Hepatocyte (in vitro differentiated cells): ENCODE measurements at places on chromosomes 3 and 15.

GRCh38 chr3:45084820-45085816, 59.0 kb downstream of the CLEC3B start:
- peak; percentile 41 for DNase-seq

- no peak for DNase-seq
These were observed 67.8 kb upstream of the ICE2 start for GRCh38 chr15:60546744-60547143.

- no peak for DNase-seq
These were observed 64.7 kb upstream of the MYRIP start for GRCh38 chr3:39744746-39745145.

DNA sequence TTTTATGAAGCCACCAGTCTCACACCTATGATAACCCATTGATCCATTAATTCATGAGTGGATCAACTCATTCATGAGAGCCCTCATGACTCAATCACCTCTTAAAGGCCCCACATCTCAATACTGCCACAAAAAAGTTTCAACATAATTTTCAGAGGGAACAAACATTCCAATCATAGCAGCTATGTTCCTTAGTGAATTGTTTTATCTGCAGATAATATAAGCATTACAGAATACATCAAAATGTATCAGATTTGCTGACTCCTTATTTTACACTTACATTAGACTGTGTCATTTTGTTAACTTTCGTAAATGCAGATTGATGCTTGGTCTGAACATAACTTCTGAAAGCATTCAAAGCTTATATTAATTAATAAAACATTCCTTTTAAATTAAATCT, 155.3 kb upstream of the MBNL1 start:
- DNase-seq: no peak

GRCh38 chr15:35182841-35183479, 97.9 kb upstream of the NANOGP8 start:
- DNase-seq: no peak

DNA sequence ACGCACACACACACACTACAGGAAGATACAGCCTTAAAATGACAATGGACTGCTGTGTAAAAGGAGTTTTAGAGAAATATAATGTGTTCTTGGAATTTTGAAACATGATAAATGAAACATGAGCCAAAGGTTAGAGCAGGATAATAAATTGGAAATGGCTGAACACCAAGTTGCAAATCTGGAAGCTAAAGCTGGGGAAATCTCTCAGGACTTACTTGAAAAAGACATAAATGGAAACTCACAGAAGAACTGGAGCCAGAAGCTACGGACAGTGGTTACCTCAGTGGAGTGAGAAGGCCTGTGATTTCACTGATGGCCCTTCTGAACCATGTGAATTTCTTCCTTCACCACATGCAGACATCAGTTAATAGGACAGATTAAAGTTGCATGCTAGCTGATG, 37.3 kb upstream of the ATP10A start:
- no peak for DNase-seq

GRCh38 chr15:42849836-42850235, 70.7 kb downstream of the TTBK2 start:
- DNase-seq: no peak

- no peak for DNase-seq
These were observed 10.0 kb downstream of the RHOA start for GRCh38 chr3:49401766-49402165.

DNA sequence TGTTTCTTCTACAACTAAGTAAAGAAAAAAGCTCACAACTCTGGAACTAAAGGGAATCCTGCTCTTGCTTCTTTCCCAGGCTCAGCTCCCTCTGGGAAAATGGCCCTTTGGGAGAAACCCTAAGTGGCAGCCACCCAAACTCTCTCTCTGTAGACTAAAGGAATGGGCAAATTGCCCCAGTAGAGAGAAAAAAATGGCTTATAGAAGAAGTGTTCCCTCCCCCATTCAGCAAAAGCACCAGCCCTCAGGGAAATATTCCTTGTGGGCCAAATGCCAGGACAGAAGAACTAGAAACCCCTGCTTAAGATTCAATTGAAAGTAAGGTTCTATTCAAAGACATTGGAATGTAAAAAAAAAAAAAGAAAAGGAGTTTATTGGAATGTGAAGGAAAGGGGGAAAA, 603.7 kb upstream of the ALCAM start:
- no peak for DNase-seq

GRCh38 chr3:38479431-38480092, 16.6 kb upstream of the EXOG start:
- peak; percentile 83 for DNase-seq

DNA sequence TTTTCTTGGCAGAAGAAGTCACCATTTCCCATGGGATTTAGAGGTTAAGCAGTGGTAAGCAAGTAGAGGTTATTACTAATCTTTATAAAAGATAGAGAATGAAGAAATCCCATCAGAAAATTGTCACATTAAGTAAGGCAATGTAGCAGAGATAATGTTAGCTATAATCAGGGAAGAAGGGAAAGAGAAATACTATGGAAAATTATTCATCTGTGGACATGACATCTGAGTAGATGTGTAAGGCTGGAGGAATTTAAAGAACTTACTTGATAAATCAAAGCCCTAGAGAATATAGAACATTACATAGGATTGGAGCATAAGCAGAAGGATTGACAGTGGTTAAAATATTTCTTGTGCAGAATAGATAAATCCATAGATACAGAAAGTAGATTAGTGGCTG, 553.1 kb upstream of the CBLB start:
- DNase-seq: no peak

DNA sequence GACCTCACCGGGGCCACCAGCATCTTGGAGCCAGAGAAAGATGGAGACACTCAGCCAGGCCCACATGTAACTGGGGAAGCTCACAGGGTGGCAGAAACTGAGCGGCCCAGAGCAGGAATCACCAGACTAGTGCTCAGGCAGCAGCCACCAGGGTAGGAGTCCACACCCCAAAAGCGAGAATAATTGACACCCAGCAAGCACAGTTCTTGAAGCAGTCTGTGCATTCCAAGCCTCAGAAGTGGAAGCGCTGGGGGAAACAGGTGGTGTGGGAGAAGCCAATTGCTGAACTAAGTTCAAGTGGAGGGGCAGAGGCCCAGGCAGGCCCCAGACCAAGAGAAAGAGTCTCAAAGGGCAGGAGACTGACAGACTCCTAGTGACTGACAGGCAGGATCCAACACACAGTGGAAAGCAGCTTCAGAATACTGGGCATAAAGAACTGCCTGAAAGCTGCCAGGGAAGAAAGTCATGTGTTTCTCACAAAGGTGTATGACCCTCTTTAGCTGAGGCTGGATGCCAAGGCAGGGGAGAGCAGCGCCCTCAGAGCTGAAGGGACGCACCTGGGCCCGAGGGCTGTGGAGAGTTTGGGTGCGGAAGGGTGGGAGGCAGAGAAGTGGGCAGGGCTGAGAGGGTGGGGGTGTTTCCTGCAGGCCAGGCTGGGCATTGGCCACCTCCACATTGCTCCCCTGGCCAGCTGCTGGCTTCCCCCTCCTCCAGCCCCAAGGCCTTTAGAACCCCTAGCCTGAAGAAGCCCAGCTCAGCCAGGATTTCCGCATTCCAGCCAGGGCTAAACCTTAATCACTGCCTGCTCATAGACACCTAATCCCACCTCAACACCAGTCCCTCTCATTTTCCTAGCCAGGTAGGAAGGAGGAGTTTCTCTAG, 7.7 kb downstream of the NT5DC2 start:
- DNase-seq: no peak

DNA sequence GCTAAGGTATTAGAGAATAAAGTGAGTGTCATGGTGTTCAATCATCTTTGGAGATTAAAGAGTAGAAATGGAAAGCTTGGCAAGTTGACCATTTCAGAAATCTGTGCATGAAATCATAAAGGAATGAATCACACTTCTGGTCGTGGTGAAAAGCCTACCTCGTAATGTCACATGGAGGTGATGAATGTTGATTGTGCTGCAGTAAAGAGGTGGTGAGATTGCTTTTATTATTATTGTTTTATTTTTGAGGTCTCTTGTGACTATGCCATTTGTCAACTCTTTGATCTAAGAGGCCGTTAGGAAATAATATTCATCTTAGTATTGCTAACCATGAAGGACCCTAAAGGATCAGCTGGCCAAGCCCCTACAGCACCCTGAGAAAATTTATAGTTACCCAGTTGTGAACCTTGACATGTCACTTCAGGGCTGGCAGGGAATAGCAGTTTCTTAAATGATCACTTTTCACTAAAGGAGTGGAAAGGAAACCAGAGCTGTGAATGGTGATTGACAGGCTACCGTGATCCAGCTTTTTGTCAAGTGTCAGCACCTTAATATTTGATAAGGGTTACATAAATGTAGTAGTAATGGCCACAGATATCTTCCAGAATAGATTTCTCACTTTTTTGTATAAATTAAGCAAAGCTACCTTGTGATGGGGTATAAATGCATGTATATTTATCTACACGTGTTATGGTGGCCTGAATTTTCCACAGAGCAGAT, 203.9 kb downstream of the PTPRG start:
- no peak for DNase-seq

DNA sequence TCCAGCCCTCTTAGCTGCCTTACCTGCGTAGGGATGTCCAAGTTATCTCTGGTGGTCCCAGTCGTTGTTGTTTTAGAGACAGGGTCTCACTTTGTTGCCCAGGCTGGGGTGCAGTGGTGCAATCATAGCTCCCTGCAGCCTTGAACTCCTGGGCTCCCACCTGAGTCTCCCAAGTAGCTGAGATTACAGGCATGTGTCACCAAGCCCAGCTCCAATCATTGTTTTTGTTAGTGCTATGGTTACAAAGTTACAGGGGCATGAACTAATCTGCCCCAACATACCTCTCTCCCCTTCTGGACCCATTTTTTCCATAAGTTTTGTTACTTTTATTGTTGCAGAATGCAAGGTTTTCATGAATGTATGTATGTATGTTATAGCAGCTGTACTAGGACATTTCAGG, 54.7 kb downstream of the CTDSPL2 start:
- DNase-seq: no peak

DNA sequence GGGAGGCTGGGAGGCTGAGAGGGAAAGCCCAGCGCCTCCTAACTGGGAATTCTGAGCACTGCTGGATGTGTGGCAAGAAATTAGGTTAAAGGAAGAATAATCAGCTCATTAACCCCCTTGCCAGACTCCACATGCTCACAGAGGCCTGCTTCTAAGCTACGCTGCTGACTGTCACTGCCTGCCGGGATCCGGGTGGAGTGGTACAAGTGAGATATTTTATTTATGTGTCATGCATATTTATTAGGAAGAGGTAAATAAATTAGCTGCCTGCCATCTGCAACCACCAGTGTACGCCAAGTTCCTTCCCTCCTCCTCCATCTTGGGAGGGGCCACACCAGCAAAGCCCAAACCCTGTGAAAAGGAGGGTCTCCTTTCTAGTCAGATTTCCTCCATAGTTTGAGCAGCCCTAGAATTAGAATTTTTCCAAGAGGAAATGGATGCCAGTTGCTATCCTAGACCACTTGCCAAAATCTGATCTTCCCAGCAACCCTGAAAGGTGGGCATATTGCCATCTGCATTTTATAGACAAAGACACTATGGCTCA, 43.5 kb upstream of the GRIP2 start:
- no peak for DNase-seq

GRCh38 chr15:41695750-41696436, 35.7 kb downstream of the MGA start:
- DNase-seq: peak; percentile 35

DNA sequence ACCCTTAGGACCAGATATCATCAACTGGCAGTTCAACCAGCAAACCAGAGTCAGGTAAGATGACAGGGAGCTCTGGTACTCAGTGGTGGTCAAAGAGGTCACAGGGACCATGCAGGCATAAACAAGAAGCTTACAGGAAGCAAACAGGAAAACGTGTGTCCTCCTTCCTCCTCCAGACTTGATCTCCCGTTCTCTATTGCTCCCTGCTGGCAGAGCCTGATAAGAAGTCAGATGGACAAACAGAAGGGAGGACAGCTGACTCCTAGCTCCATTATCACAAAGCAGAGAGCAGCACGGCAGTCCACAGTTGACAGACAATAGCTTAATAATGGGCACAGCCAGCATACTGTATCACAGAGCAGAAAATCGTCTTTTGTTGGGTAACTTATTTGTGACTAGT, 156.5 kb upstream of the SLC2A2 start:
- DNase-seq: peak; percentile 36

DNA sequence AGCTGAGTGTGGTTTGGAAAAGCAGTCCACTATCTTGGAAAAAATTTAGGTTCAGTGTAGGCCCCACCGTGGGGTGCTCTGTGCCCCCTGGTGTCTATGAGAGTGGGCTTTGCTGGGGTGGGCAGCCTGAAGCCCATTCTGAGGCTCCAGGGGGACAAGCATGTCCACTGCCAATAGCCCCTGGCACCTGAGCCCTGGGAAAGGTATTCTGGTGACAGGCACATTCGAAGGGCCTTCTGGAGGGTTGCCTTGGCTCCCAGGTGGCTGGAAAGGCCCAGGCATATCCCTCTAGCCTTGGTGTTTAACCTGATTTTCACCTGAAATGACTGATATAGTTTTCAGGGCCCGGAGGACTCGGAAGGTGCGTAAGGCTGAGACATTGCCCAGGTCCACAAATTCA, 36.1 kb downstream of the SCN5A start:
- no peak for DNase-seq

DNA sequence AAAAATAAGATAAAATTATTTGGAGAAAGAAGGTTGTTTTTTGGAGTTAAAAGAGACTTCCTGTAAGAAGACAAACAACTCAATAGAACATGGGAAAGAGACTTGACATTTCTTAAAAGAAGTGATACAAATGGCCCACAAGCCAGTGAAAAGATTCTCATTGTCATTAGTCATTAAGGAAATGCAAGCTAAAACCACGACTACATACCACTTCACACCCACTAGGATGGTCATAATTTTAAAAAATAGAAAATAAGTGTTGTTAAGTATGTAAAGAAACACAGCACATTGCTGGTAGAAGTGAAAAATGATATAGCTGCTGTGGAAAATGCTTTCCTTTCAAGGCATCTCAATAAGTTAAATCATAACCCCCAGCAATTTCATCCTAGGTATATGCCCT, 44.4 kb upstream of the GK5 start:
- DNase-seq: no peak

DNA sequence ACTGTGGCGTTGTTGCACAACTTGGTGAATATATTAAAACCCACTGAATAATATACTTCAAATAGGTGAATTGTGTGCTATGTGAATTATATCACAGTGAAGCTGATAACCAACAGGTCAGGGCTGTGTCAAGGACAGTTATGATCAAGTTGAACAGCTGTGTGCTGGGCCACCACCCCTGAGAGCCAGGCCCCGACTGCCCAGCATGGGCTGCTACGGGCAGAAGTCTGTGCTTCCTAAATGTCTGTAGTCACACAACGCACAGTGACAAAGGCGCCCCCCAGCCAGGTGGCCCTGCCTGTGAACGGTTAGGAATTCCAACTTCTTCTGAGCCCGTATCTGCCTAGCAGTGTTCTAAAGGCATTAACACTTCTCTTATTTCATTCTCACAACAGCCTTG, 32.8 kb downstream of the TKT start:
- DNase-seq: no peak

GRCh38 chr3:124207873-124208485, 216.1 kb upstream of the ROPN1 start:
- no peak for DNase-seq

DNA sequence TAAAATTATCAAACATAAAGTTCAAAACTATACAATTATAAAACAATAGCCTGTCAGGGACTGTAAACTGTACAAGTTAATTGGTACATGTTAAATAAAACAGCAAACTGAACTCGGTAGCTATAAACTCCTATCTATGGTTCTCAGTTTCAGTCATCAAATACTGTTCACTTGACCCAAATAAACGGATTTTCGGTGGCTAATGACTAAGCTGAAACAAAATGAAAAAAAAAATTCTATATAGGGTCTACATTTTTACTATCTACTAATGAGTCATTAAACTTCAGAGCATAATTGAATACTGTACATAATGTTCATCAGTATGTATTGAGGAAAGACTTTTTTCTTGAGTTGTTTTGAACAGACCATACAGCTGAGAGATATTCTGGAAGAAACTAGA, 6.6 kb downstream of the PROK2 start:
- no peak for DNase-seq
